ENCODE measurements at places on chromosomes 7 and 10. TPM values are rescaled to one million over a fixed set of nuclear protein-coding genes. Genes with fewer than 3 reads are reported as not detected.

Gene HTRA1
- total RNA-seq: 123 TPM

Gene PNLIPRP1
- 1.2 TPM for total RNA-seq

DNA sequence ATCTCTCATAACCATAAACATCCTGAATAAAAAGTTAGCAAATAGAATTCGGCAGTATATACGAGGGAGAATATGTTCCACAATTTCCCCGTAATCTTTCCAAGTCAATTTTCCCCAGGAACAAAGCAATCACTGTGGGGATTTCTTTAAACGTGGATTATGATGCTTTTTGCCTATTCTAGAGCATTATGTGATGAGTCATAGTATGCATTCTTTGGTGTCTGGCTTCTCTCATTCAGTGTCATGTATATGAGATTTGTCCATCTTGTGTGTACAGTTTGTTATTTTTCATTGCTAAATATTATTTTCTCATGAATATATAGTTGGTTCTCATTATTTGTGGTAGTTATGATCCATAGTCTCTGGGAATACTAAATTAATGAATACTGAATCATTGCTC, 9.9 kb upstream of the OR9A4 start:
- no peak for DNase-seq

GRCh38 chr7:93821463-93821862, 69.1 kb downstream of the TFPI2 start:
- no peak for DNase-seq

GRCh38 chr7:108413782-108414492, 42.3 kb downstream of the NRCAM start:
- DNase-seq: no peak

DNA sequence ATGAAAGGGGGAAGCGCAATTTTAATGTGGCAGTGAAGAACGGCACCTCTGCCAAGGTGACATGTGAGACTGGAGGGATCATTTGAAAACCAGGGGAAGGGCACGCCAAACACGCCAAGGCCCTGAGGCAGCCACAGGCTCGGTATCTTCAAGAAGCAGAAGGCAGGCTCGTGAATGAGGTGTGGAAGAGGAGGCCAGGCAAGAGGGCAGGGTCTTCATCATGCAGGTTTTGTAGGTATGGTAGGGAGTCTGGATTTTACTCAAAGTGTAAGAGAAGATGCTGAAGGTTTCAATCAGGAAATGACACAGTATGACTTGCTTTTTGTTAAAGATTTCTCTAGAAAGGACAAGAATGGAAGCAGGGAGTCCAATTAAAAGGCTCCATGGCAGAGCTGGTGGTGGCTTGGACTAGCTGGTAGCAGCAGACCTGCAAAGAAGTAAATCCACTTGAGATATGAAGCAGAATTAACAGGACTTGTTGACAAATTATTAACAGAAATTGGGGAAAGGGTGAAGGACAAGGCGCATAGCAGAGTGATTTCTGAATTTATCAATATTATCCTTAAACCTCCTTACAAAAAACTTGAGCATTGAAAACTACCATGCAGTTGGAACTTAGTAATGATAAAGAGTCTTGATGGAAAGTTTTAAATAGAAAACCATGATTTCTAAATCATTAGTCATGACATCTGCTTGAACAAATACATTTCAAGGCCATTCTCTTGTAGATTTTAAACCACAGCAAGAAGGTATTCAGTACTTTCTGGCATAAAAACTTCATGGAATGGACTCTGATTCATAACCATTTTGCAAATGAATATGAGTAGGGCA, 70.4 kb downstream of the COA1 start:
- no peak for DNase-seq

GRCh38 chr7:124152859-124153692, 120.2 kb upstream of the TMEM229A start:
- no peak for DNase-seq

Gene LIPN
- total RNA-seq: 0.31 TPM

- no peak for DNase-seq
These were observed 165.4 kb downstream of the ST7 start for GRCh38 chr7:117118579-117119180.

DNA sequence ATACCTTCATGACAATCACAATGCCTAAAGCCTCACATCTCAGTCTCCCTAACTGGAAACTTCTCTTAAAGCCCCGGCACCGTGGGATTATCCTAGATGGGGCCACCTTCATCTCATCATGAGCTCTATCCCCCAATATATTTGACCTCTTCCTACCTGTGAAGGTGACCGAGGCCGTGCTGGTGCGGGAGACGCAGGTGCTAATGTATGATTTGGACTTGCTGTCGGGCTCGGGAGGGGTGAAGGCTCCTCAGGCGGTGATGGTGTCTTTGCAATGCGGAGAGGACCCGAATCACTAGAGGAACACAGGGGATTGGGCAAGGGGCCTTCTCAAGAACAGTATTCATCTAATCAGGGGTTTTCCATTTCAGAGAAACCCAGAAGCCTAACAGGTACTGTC, 168.4 kb downstream of the AMPH start:
- DNase-seq: no peak

- DNase-seq: no peak
These were observed 183.2 kb downstream of the PRPF18 start for GRCh38 chr10:13769946-13770345.

DNA sequence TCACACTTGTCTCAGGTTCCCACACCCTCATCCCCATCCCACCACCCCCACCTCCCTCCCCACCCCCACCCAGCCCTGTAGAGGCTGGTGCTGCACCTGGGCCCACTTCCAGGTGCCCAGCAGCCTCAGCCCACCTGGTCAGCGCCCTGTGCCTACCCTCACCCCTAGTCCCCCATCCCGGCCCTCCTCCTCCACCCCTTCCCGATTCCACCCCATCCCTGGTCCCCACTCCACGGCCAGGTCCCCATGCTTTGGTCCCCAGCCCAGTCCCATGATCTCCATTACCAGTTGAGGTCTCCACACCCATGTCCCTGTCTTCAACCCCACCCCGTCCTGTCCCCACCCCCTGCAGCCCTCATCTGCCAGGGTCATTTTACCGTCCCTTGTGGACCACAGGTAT, 24.6 kb upstream of the CNPY1 start:
- no peak for DNase-seq

- no peak for DNase-seq
These were observed 2.3 kb upstream of the CUZD1 start for GRCh38 chr10:122847782-122848604.

Gene NUB1
- 48.5 TPM for total RNA-seq

Measured in sciatic nerve (tissue), 2 donors.